Calu3 (cell line): ENCODE measurements at places on chromosomes 1 and 21.

DNA sequence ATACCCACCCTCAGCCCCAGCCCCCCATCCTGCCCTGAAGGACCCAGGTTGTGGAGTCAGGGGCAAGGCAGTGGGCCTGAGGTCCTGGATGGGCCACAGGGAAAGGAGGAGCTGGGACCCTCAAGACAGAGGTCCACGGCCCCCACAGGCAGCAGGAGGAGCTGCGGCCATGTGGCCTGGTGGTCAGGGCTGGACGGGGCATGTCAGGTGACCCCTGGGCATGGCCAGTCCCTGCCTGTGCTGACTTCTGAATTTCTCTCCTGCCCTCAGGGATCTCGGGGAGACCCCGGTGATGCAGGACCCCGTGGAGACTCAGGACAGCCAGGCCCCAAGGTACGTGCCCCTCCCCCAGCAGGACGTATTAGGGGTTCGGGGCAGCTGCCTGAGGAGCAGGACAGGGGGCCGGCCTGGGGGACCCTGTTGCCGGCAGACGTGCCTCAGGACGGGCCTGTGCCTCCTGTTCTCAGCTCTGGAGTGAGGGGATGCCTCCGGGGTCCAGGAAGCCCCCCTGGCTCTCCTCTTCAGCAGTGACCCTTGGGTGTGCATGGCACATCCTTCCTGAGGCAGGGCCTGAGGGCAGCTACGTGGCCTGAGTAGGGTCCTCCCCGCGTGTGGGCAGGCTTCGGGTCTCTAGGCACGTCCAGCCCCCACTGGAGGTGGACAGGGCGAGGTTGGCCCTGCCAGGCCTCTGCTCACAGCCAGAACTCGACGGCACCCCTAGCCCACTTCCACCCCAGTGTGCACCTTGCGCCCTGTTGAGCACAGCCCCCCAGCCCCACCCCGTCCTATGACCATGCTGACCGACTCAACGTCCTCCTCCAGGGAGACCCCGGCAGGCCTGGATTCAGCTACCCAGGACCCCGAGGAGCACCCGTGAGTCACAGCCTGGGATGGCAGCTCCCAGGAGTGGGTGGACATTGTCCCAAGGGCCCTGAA, 23.6 kb downstream of the COL6A2 start:
- DNase-seq, result no peak

GRCh38 chr1:2985067-2985561, 36.2 kb upstream of the ACTRT2 start:
- no peak for DNase-seq

- no peak for DNase-seq
These were observed 157.9 kb upstream of the NBPF11 start for GRCh38 chr1:148309940-148310500.

DNA sequence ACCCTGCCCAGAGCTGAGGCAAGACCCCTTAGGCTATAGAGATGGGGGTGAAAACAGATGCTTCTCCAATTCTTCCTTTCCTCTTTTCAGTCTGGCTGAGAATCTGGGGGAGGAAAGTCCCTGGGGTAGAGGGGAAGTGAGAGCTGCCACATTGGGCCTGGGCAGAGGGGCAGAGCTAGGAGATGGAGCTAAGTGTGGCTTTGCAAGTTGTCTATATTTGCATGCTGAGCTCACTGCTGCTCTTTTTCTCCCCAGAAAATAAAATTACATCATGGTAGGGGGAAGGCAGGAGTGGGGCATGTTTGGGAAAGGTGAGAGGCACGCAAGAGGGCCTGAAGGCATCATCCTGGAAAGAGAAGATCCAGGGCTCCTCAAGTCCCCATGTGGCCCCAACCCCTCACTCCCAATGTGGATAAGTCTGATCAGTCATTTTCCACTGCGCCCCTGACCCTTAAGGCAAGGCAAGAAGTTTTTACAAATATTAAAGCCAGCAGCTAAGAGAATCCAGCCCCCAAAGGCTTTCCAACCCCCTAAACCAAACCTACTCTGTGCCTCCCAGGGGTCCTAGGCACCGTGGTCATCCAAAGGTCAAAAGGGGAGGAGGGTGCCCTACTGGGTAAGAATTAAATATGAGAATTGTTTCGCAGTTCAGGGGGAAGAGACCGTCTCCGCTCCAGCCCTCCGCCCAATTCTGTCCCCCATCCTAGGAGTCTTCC, 500 bp upstream of the PEA15 start:
- DNase-seq, result no peak

- no peak for DNase-seq
These were observed 1.4 kb downstream of the LRRC7 start for GRCh38 chr1:69569175-69569541.

- DNase-seq, result no peak
These were observed 463.1 kb downstream of the MATN1 start for GRCh38 chr1:30260318-30260717.

DNA sequence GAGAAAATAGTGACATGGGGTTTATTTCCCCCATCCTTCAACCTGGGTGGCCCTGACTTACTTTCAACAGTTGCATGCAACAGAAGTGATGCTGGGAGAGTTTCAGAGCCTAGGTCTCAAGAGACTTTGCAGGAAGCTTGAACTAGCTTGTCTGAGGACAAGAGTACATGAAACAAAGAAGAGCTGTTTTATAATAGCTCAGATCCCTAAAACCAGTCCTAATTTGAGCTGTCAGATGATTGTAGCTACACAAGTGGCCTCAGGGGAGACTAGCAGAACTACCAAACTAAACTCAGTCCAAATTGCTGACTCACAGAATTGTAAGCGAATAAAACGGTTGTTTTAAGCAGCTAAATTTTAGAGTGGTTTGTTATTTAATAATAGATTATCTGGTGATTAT, 17.1 kb downstream of the RC3H1 start:
- no peak for DNase-seq

DNA sequence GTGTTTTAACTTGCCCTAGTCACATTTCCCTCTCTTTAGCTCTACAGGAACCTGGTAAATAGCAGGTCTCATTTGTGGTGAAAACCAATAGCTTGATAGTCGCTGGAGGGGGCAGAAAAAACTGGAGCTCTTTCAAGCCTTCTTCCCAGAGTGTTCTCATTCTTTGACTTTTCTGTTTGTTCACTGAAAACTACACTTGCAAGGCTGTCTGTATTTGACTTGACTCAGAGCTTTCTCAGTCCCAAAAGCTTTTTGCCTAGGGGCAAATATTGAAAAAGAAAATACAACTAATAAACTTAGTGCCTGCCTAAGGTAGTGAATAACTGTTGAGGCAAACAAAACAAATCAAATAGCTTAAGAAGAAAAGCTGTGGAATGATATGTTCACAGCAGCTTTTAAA, 217.1 kb upstream of the CHRM3 start:
- DNase-seq, result no peak

GRCh38 chr1:69991644-69992043, 213.7 kb downstream of the LRRC40 start:
- no peak for DNase-seq

GRCh38 chr1:244796719-244797406, 38.6 kb upstream of the COX20 start:
- DNase-seq, result peak; percentile 79

DNA sequence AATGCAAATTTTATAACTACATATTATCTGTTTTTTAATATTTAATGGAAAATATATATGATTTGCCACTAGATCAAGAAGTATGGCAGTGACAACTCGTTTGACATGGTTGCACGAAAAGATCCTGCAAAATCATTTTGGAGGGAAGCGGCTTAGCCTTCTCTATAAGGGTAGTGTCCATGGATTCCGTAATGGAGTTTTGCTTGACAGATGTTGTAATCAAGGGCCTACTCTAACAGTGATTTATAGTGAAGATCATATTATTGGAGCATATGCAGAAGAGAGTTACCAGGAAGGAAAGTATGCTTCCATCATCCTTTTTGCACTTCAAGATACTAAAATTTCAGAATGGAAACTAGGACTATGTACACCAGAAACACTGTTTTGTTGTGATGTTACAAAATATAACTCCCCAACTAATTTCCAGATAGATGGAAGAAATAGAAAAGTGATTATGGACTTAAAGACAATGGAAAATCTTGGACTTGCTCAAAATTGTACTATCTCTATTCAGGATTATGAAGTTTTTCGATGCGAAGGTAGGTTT, 556 bp downstream of the IFI44 start:
- DNase-seq, result no peak

DNA sequence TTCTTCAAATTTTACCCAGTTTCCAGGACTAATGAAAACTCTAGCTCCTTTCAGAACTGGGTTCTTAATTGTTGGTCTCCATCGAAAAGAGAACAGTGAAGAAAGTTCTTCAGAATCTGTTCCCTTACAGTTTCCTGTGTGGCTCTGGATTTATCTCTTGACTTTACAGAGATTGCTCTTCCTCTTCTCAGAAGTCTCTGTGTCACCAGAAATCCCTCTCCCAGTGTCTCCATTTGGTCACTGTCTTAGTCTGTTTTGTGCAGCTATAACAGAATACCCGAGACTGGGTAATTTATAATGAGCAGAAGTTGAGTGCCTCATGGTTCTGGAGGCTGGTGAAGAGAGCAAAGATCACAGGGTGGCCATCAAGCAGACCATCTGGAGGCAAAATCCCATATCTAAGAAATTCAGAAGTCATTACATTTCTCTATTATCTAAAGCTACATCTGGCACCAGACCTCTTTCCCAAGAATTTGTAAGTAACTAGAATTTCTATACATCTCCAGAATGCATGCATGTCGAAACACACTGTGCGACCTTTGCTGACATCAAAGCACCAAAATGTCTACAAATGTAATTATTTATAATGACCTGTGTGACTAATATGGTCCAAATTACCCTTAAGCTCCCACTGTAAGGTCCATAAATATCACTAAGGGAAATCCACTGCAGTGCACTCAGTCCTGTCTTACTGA, 65.4 kb upstream of the KRTAP19-8 start:
- DNase-seq, result no peak
